ENCODE measurements at places on chromosomes 16 and 17.

DNA sequence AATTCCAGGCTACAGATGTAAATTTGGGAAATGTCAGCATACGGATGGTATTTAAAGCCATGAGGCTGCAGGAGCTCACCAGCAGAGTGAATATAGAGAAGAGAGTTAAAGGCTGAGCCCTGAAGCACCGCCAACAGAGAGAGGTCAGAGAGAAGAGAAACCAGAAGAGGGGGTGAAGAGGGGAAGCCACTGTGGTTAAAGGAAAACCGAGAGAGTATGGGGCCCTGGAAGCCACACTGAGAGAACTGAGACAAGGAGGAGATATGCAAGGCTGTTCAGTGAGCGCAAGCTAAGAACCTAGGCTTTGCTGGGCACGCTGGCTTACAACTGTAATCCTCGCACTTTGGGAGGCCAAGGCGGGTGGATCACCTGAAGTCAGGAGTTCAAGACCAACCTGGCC, 24.6 kb downstream of the COPRS start:
- H3K4me3 ChIP-seq, result no peak overlapping the region
- H3K27ac ChIP-seq, result no peak overlapping the region
- peak; percentile 46 for DNase-seq
- peaks cover 8% of the 10 kb centered on the region for H3K4me1 ChIP-seq
- no peaks in the 10 kb centered on the region for H3K27me3 ChIP-seq

DNA sequence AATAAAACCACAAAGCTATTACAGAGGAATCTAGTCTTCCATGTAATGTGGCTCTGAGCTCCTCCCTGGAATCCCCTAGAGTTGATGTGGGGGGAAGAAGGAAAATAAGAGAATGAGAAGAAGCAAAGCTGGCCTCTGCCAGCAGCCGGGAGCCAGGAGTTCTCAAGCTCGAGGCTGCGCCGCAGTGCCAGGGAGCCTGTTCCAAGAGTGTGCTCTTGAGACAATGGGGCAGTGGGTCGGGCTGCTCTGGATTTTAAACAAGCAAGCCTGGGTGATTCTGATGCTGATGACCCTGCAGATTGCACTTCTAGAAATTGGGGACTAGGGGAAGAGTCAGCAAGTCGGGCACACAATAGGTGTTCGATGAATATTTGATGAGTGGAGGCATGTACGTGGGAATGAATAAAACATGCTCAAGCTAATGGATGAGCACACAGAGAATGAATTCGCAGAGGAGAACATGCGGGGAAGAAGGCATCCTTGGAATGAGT, 119.9 kb downstream of the CMIP start:
- H3K36me3 ChIP-seq, result peaks cover 2% of the 10 kb centered on the region
- no peak overlapping the region for H3K27ac ChIP-seq
- H3K4me1 ChIP-seq, result no peaks in the 10 kb centered on the region
- no peak for DNase-seq

- no peak overlapping the region for H3K4me3 ChIP-seq
- no peak overlapping the region for H3K27ac ChIP-seq
- no peaks in the 10 kb centered on the region for H3K36me3 ChIP-seq
- DNase-seq, result no peak
- H3K27me3 ChIP-seq, result no peaks in the 10 kb centered on the region
- H3K4me1 ChIP-seq, result no peaks in the 10 kb centered on the region
Measured at GRCh38 chr16:54216268-54216667, 70.3 kb downstream of the IRX3 start.

- H3K4me3 ChIP-seq, result no peak overlapping the region
- H3K36me3 ChIP-seq, result no peaks in the 10 kb centered on the region
- DNase-seq, result no peak
- no peak overlapping the region for H3K27ac ChIP-seq
- H3K27me3 ChIP-seq, result no peaks in the 10 kb centered on the region
- H3K4me1 ChIP-seq, result no peaks in the 10 kb centered on the region
Measured at GRCh38 chr17:2362881-2363280, 25.6 kb downstream of the SGSM2 start.

GRCh38 chr17:74234486-74234885, 21.1 kb downstream of the TTYH2 start:
- peak overlapping the region; percentile 58 for H3K27ac ChIP-seq
- peaks cover 6% of the 10 kb centered on the region for H3K4me1 ChIP-seq
- no peak overlapping the region for H3K4me3 ChIP-seq

- H3K27me3 ChIP-seq, result no peaks in the 10 kb centered on the region
- H3K4me1 ChIP-seq, result peaks cover 57% of the 10 kb centered on the region
- H3K27ac ChIP-seq, result peak overlapping the region; percentile 92
- no peak for DNase-seq
- no peak overlapping the region for H3K4me3 ChIP-seq
- peaks cover 3% of the 10 kb centered on the region for H3K36me3 ChIP-seq
Measured at GRCh38 chr17:49748223-49748622, 15.7 kb downstream of the FAM117A start.

- H3K4me3 ChIP-seq, result no peak overlapping the region
- no peak for DNase-seq
- no peaks in the 10 kb centered on the region for H3K36me3 ChIP-seq
- no peaks in the 10 kb centered on the region for H3K27me3 ChIP-seq
- no peaks in the 10 kb centered on the region for H3K4me1 ChIP-seq
Measured at GRCh38 chr16:54411544-54411943, 125.0 kb upstream of the IRX3 start.

- DNase-seq, result no peak
- H3K27me3 ChIP-seq, result no peaks in the 10 kb centered on the region
- H3K27ac ChIP-seq, result no peak overlapping the region
- no peak overlapping the region for H3K4me3 ChIP-seq
- no peaks in the 10 kb centered on the region for H3K36me3 ChIP-seq
Measured at GRCh38 chr16:78286065-78286464, 186.6 kb downstream of the WWOX start.

DNA sequence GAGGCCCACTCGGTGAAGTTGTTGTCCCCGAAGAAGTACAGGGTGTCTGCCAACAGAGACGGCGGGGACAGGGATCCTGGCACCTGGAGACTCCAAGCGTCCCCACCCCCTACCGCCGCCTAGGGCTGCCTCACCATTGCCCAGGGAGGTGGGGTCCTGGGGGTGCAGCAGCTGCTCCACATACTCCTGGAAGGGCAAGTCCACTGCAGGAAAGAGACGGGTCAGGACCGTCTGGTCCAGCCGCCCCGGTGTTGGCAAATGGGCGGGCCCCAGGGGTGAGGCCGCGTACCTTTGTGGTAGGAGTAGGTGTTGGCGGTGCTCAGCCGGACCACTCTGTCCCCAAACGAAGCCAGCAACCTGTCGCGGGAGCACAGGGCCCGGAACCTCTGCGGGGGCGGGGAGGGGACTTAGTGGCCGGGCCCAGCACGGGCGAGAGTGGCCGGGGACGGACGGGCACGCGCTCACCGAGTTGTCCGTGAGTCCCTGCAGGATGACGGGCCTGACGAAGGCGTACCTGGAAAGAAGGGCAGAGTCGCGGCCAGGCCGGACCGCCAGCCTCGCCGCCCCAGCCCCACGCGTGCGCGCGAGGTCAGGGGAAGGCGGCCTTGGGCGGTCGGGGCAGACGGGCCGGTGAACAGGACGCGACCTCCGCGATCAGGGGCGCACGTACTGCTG, 601 bp downstream of the JMJD8 start:
- no peak for DNase-seq
- H3K4me1 ChIP-seq, result peaks cover 15% of the 10 kb centered on the region
- H3K4me3 ChIP-seq, result peak overlapping the region; percentile 67
- 0 out of 2 replicates have a peak, but pooled peaks cover 6% of the 10 kb centered on the region for H3K36me3 ChIP-seq
- peak overlapping the region; percentile 44 for H3K27ac ChIP-seq
- H3K27me3 ChIP-seq, result no peaks in the 10 kb centered on the region

DNA sequence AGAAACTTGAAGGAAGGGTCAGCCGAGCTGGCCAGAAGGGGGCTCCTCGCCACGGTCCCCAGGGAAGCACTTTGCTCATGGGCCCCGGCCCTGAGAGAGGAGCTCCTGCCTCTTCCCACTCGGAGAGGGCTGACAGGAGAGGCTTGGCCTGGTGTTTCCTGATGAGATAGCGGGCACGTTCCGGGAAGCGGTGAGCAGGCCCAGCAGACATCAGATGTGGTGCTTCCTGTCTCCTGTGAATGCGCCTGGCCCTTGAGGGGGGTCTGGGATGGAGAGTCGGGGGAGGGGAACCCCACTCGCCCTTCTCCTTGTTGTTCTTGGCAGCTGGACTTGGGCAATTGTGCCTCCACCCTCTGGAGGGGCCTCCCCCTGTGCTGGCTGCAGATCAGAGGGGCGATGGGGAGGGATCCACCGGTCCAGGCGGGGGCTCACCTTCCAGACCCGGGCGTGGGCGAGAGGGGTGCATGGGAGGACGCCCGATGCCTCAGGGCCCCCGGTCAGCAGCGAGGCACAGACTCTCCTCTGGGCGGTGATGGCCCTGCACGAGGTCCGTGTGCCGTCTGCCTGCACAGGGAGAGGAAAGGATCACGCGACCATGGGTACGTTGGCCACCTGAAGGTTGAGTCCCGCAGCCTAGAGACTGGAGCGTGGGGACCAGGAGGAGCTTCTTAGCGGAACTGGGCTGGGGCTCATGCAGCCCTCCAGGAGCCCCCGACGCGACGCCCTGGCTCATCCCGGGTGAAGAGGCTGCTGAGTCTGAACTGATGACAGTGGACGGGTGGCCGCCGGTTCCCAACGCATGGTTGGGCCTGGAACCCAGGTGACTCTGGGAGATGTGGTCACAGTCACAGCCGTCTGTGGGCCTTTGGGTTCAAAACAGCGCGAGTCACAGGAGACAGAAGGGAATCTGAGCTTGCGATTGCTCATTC, 25.4 kb downstream of the METRNL start:
- no peak overlapping the region for H3K27ac ChIP-seq
- DNase-seq, result no peak
- peaks cover 1% of the 10 kb centered on the region for H3K27me3 ChIP-seq

- no peak overlapping the region for H3K4me3 ChIP-seq
- H3K36me3 ChIP-seq, result no peaks in the 10 kb centered on the region
- no peak overlapping the region for H3K27ac ChIP-seq
Measured at GRCh38 chr16:53782148-53782547, 78.2 kb downstream of the FTO start.

DNA sequence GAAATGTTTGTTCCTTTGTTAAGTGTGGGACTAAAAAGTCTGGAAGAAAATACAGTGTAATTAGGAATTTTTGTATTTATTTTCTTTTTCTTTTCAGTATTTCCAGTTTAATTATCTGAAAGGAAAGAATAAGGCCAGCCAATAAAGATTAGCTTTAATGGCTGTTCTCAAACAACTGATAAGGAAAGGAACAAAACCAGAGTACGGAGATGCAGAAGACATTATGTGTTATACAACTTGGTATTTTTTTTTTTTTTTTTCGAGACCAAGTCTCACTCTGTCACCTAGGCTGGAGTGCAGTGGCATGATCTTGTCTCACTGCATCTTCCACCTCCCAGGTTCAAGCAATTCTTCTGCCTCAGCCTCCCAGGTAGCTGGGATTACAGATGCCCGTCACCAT, 47.5 kb downstream of the SNTB2 start:
- DNase-seq, result no peak
- no peaks in the 10 kb centered on the region for H3K36me3 ChIP-seq
- H3K27me3 ChIP-seq, result no peaks in the 10 kb centered on the region
- H3K4me1 ChIP-seq, result no peaks in the 10 kb centered on the region
- H3K27ac ChIP-seq, result no peak overlapping the region

DNA sequence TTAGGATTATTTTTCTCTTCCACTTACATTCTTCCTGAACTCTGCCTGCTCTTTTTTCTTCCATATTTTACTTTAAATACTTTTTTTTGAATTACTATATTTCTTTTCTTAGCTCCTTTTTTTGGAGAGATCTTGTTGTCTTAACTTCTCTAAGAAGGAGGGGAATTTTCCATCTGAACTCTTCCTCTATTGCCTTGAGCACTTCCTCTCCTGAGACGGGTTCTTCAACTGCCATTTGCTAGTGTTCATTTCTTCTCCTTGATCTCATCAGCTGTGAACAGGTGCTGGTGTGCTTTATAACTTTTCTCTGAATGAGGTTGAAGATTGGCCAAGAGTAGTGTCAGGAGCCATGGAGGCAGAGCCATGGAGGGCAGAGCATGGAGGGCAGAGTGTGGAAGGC, 15.1 kb upstream of the CD300LD start:
- peaks cover under 1% of the 10 kb centered on the region for H3K4me1 ChIP-seq
- no peak for DNase-seq
- no peak overlapping the region for H3K4me3 ChIP-seq
- H3K27me3 ChIP-seq, result peaks cover 3% of the 10 kb centered on the region
- no peaks in the 10 kb centered on the region for H3K36me3 ChIP-seq
- no peak overlapping the region for H3K27ac ChIP-seq

GRCh38 chr16:9479008-9479407, 387.6 kb downstream of the HAPSTR1 start:
- no peaks in the 10 kb centered on the region for H3K27me3 ChIP-seq
- H3K4me3 ChIP-seq, result no peak overlapping the region
- no peak for DNase-seq
- H3K36me3 ChIP-seq, result no peaks in the 10 kb centered on the region

GRCh38 chr17:78734793-78735641, 47.1 kb downstream of the CYTH1 start:
- peak overlapping the region; percentile 84 for H3K4me3 ChIP-seq
- DNase-seq, result no peak
- H3K27me3 ChIP-seq, result no peaks in the 10 kb centered on the region
- H3K36me3 ChIP-seq, result no peaks in the 10 kb centered on the region
- H3K27ac ChIP-seq, result peak overlapping the region; percentile 92

- peaks cover 1% of the 10 kb centered on the region for H3K27me3 ChIP-seq
- no peak overlapping the region for H3K27ac ChIP-seq
- H3K4me3 ChIP-seq, result no peak overlapping the region
Measured at GRCh38 chr16:49706620-49707355, 149.1 kb downstream of the ZNF423 start.

GRCh38 chr17:49512296-49513043, 17.4 kb downstream of the NGFR start:
- no peak overlapping the region for H3K27ac ChIP-seq
- peaks cover 24% of the 10 kb centered on the region for H3K4me1 ChIP-seq
- no peaks in the 10 kb centered on the region for H3K27me3 ChIP-seq

DNA sequence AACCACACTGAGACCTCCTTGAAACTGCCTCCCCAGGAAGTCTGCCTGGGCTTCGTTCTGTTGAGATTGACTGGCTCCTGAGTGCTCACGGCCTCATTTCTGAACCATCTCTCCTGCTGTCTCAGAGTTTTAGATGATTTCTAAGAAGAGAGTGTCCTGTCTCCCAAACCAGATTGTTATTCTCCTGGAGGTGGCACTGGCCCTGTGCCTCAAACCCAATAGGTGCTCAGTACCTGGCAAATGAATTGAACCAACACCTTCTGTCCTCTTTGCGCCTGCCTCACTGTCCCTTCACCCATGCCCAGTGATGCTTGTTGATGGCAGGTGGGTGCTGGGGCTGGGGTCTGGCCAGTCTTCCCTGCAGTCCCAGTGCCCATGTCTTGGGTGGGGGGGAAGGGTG, 36.3 kb upstream of the C1QL1 start:
- no peaks in the 10 kb centered on the region for H3K4me1 ChIP-seq
- DNase-seq, result no peak
- H3K4me3 ChIP-seq, result no peak overlapping the region
- H3K27ac ChIP-seq, result no peak overlapping the region

DNA sequence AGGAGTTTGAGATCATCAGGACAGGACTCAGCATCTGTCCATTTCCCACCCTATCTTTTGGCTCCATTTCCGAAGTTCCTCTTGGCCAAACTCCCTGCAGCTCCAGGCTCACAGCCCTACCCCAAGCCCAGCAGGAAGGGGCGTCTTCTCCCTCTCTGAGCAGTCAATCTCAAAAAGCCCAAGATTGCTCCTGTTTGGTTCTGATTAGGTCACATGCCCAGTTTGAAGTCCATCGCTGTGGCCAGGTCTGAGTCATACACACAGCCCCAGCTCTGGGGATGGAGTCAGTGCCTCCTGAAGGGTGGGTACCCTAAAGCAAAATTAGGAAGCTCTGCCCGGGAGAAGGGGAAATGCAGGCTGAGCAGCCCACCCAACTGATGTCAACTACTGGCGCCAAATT, 23.9 kb downstream of the SNX20 start:
- H3K4me1 ChIP-seq, result no peaks in the 10 kb centered on the region
- no peak overlapping the region for H3K4me3 ChIP-seq

- H3K4me3 ChIP-seq, result no peak within 1 kb of the TSS
- DNase-seq, result no peak
- no peaks in the 10 kb centered on the region for H3K36me3 ChIP-seq
- H3K27ac ChIP-seq, result no peak within 1 kb of the TSS
Measured at GRCh38 chr17:50532452-50533024, at the start of gene EPN3. EPN3 (plus strand) TSS chr17:50532735; CDS start chr17:50536557, 3,822 bp downstream.
